Stromal cell of bone marrow (primary cell): ENCODE measurements at places on chromosomes 12 and 14.

GRCh38 chr14:33414041-33414440 is 475.4 kb downstream of the NPAS3 start:
- no peak for DNase-seq

DNA sequence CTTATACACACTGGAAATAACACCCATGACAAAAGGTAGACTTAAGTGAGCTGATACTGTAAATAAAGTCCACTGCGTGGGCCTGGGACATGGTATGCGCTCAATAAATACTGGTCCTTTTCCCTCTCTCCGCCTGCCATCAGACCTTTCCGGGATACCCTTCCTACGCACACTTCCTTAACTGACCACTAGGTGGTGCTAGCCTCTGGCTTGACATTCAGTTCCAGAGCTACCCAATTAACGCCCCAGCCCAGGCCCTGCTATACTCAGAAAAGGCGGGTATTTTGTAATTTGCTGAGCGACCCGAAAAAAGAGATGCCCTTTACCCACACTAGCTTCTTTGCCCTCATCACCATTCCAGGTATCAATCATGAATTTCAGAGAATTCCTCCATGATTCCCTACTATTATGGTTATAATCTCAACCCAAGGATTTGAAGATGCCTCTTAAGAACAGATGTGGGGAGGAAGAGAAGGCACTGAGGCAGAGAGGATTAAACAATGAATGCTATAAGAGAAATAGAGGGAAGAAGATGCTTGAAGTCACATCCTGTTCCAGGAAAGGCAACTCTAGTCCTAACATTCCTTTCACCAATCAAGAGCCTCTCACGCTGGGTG is 3.9 kb upstream of the LRP1 start:
- DNase-seq, result no peak

GRCh38 chr12:2187195-2187945 is 134.6 kb downstream of the CACNA1C start:
- DNase-seq, result no peak

GRCh38 chr12:32015036-32015435 is 55.8 kb downstream of the RESF1 start:
- DNase-seq, result no peak

- no peak for DNase-seq
Observed at GRCh38 chr14:58353516-58354299, 42.0 kb upstream of the TOMM20L start.

DNA sequence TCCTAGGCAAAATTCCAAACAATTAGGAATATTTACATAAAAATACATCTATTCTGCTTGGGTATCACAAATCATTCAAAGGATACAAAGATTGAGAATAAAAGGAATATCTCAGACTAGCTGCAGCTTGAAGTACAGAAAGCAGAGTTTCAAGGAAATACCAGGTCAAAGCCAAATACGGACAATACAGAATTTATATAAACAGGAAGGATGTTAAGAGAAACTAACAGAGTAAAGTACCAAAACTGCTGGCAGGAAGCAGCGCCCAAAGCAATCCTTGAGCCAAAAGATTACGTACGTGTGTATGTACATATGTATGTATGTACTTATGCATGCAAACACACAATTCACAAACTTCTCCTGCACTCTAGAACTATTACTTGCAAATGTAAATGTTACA is 86.6 kb downstream of the PPP1R12A start:
- no peak for DNase-seq

- no peak for DNase-seq
Observed at GRCh38 chr14:72104011-72104613, 171.9 kb downstream of the RGS6 start.

DNA sequence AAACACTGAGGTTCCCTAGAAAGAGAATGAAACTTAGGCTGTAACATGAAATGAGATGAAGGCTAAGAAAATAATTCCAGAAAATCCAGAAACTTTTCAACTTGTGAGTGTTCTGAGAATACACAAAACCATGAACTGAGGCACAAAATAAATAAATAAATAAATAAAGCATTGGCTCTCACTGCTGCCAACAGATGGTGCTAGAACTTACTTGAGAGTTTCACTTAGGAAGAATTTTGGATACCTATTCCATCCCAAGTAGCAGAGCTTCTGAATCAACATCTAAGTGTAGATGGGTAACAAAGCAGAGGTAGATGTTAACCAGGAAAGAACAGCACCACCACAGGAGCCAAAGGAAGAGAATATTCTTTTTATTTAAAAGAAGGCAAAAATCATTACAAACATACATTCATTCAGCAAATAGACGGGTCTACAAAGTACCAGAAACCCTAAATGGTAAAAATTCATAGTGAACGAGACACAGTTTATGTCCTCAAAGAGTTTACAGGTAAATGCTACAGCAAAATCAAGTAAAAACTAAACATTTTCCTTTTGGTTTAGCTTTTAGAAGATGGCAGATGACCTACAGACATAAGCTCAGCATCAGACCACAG is 16.7 kb downstream of the EPS8 start:
- no peak for DNase-seq

DNA sequence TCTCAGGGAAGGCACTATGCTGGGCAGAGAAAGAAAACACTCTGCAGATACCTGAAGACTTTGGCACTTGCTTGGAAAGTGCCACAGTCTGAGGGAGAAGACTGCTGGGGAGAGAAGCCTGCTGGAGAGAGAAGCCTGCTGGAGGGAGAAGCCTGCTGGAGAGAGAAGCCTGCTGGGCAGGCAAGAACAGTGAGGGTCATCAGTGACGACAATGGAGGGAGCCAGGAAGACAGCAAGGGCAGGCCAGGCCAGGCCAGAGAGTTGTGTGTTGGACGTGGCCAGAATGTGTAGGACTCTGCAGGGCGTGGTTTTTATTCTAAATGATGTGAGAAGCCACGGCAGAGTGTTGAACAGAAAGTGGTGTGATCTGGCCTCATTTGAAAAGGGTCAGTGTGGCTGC is 185.3 kb upstream of the ABCD2 start:
- no peak for DNase-seq

- DNase-seq, result no peak
Observed at GRCh38 chr14:68424443-68425172, 368.3 kb downstream of the ZFP36L1 start.

- no peak for DNase-seq
Observed at GRCh38 chr14:33768458-33768830, 182.4 kb downstream of the EGLN3 start.

DNA sequence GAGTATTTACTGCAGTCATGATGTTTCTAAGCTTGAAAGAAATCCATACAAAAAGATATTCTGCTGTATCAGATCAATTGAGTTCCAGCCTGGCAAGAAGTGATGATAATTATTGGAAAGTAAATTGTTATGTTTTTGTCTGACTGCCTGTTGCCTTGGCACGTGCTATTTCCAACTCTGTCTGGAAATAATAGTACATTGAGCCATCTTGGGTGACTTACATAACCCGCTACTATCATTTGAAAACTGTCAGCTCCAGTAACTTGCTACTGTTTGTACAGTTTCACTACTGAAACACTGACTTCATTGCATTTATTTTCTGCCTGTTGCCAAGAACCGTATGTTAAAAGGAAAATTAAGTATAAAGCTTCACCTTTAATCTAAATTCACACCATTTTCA is 318.6 kb downstream of the ITPR2 start:
- no peak for DNase-seq

DNA sequence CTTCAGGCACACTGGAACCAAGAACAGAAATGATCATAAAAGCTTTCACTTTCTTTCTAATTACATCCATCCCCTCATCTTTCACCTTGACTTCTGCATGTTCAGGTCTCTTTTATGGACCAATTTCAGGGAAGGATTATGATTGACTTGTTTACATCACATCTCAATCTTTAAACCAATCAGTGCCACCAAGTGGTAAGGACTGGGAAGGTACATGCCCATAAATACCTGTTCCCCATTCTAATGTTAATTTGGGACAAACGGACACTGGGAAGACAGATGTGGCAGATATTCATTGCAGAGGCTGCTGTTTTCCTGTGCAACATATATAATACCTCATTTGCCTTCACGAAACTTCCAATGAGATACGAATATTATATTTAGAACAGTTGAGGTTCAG is 978.1 kb downstream of the GALC start:
- no peak for DNase-seq

DNA sequence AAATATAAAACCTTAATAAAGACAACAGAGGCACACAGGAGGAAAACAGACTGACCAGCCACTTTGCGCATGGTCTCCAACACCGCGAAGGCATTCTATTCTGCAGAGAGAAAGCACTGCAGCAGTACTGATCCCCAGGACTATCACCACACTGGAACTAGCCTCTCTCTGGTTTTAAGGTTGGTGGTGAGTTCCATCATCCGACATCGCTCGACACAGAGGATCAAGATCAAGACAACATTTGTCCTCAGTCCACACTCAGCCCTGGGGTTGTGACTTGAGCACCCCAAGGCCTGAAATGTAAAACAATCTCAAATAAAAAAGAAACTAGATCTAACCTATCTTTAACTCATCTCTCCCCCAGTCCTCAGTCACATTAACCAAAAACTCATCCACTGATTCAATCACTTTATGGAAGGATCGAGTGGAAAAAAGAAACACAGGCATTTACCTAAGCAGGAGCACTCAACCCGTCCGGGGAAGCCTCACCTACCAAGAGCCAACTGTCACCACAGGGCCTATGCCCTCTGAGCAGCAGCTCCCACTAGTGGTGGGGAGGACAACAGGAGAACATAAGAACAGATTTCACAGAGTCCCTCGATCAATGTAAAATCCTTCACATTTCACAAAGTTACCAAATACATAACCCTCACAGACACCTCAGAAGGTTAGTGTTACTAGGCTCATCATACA is 17.7 kb downstream of the STXBP6 start:
- DNase-seq, result no peak

DNA sequence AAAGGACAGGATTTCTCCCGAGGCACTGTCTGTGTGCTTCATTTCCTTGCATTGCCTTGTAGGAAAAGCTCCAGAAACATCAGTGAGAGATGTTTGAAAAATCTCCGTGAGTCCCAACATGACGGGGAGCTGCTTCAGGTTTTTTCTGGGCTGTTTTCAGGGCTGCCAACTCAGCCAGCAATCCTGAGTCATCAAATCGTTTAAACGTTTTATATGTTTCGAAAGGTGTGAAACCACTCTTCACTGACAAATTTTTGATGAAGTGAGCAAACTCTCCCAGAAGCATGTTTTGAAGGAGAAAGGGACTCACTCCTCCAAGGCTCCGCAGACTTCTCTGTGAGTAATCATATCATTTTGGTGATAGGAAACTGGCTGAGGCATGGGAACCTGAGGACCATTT is 240.5 kb downstream of the TMEM132C start:
- no peak for DNase-seq

DNA sequence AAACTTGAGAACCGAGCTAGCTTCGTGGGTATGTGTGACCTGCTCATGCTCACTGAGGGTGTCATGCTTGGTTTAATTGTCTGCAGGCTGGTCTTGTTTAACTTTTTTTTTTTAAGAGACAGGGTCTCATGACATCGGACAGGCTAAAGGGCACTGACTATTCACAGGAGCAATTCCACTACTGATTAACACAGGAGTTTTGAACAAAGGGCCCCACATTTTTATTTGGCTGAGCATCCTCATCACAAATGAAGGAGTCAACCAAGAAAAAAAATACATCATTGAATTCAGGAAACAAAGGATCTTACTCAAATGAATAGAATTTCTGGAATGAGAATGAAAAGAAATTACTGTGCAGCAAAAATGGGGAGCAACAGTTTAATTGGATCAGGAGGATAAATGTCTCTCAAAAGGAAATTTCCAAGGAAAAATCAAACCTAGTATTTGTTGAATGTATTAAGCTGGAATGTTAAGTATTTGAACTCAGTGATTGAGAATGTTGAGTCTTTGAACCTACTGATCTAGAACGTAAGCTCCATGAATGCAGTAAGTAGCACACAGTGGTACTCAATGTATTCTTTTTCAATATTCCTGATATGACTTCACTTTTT is 20.8 kb upstream of the PYROXD1 start:
- no peak for DNase-seq

- DNase-seq, result no peak
Observed at GRCh38 chr14:91872011-91872501, 4.7 kb upstream of the TC2N start.

DNA sequence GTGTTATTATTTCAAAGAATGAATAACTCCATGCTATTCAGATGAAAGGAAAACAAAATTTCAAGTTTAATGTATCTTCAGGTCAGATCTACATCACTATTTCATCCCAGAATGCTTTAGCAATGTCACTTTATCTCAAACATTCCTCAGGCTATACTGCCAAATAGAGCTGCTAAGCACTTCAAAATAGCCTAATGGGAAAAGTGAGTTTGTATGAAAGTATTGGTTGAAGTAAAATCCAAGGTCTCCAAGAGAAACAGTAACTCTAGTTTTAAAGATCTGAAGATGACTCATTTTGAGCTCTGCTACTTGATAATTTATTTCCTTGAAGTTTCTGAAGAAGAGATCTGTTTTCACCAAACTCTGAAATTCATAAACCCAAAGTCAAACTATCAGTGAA is 466.2 kb upstream of the FOXG1 start:
- no peak for DNase-seq

- no peak for DNase-seq
Observed at GRCh38 chr12:75996861-75997447, 34.6 kb downstream of the PHLDA1 start.

DNA sequence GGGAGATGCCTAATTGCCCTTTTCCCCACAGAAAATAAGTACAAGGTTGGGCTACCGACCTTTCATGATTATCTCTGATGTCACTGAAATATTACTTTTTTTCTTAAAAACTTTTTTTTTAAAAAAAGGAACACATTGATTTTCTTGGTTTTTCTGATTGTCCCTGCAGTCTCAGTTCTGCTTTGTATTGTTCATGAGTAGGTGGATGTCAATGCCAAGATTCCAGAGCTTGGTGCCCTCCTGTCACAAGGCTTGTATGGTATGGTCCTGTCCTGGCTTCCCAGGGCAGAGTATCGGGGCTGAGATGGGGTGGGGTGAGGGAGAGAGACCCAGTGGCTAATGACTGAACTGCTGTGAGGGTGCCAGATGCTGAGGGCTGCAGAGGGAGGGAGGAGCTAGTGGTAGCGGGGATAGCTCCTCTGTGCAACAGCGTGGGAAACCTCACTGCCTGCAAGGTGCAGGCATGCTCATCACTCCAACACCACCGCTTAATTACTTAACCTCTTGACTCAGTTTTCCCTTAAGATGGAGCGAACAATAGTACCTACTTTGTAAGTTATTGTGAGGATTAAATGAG is 4.4 kb upstream of the CTDSP2 start:
- DNase-seq, result no peak

DNA sequence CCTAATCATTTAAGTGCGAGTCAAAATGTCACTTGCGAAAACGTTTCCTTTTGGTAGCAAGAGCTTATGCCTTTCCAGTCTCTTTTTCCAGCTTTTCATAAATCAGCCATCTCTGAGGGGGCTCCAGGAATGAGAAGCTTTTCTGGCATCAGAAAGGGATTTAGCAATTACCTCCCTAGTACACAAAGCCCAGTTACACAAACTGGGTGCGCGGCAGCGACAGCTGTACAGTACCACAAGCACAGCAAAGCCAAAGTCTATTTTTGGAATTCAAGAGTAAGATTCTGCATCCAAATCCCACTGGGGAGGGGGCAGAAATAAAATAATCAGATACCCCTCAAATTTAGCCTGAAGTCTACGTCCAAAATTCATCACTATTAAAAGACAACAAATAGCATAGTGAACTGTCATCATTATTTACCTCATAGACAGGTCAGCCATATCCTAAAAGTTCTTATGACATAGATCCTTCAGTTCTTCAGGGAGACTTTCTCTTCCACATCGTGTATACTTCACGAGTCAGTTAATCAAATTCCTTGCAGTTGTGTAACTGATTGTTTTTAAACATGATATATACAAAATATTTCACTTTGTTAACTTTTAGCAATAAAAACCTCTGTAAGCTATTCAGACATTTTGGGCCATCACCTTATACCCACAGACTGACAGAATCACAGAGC is 150.8 kb downstream of the TTC7B start:
- DNase-seq, result no peak
